ENCODE measurements at places on chromosomes 6 and 20.

DNA sequence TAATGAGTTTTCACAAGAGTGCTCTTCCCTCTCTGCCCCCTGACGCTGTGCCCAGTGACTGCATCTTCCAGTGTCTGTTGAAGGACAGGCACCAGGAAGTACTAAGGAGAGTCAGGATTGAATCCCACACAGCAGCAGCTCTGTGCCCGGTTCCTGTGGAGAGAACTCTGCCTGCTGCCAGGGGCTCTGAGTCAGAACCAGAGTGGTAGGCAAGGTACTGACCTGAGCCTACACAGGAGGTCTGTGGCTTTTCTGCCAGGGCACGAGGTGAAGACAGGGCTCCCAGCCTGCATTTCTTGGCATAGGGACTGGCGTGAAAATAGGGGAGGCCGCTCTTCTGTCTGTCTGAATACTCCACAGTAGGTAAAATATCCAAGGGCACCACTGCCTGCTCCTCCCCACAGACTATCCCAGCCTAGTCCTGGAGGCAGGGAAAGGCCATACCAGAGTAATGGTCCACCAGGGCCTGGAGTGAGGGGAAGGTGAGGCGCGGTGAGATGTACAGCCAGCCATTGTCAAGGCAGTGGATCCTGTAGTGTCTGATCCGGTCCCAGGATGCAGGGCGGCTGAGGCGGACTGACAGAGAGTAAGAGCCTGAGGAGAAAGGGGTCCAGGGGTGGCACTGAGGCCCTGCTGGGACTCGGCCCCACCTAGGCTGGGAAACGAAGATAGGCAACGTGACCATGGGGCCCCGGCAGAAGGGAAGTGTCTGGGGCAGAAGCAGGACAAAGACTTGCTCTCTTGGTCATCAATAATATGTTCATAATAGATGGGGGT, 9.4 kb downstream of the RAB5IF start:
- DNase-seq, result no peak

DNA sequence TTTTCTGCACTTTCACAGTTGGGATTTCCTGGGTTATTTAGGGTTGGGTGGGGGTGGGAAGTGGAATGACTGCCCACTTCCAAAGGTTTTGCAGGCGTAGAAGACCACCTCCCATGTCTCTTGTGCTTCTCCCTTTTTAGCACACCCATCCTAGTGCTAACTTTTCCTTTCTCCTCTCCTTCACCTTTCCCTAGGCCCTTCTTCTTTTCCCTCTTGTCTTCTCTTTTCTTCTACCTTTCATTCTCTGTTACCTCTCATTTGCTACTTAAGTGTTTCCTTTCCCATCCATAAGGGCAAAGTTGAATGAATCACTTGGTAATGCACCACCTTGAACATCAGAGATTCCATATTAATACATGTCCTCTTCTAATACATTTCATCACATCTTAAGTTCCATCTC, 105.0 kb upstream of the ZNF184 start:
- DNase-seq, result no peak

GRCh38 chr20:53221731-53222130, 249.6 kb downstream of the TSHZ2 start:
- DNase-seq, result no peak

DNA sequence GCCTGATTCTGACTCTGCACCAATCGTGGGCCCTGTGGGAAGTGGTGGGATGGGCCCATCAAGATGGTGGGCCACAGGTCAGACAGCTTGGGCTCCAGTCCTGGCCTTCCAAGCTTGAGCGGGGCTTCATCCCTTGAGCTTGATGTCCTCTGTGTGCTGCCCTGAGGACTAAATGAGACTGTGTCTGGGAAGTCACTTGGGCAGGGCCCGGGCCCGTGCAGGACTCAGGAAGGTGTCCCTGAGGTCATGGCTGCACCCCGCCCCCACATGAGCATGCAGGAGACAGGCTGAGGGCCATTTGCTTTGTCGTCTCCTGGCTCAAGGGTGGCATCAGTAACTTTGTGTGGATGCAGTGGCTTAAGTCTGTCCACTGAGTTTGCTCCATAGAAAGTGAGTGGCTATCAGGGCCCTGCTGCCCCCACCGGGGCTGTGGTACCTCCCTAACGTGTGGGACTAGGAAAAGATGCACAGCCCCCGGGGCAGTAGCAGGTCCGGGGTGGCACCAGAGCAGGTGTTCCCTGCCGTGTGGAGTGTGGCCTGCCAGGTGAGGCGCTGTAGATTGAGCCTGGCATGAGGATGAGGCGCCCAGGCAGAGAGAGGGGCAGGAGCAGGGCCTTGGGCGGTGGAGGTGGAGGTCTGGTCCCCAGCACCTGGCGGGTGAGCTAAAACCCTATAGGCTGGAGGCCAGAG, 298.6 kb downstream of the TAF4 start:
- no peak for DNase-seq

DNA sequence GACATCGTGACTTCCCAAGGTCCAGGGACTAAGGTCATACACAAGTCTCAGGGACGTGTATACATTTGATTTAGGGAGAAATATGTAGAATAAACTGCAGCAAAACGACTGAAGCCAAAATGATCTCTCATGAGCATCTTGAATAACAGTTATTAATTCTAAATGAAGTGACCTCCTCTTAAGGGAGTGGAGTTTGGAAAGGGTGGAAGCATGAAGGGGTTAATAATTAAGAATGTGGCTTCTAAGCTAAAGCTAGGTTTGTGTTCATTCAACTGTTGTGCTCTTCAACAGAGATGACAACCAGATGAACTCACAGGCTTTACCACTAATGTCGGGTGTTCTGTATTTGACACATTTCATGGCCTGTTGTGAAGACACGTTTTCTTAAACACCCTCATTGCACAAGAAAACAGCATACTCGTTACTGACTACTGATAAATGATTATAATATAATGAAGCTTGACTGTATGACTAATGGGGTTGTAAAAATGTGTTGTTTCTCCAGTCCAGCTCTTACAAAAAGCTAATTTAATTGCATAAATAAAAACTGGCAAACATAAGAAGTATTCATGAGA, 1.5 kb downstream of the PPP1R14C start:
- DNase-seq, result no peak

- no peak for DNase-seq
Measured at GRCh38 chr6:137813308-137813970, 53.6 kb upstream of the TNFAIP3 start.

DNA sequence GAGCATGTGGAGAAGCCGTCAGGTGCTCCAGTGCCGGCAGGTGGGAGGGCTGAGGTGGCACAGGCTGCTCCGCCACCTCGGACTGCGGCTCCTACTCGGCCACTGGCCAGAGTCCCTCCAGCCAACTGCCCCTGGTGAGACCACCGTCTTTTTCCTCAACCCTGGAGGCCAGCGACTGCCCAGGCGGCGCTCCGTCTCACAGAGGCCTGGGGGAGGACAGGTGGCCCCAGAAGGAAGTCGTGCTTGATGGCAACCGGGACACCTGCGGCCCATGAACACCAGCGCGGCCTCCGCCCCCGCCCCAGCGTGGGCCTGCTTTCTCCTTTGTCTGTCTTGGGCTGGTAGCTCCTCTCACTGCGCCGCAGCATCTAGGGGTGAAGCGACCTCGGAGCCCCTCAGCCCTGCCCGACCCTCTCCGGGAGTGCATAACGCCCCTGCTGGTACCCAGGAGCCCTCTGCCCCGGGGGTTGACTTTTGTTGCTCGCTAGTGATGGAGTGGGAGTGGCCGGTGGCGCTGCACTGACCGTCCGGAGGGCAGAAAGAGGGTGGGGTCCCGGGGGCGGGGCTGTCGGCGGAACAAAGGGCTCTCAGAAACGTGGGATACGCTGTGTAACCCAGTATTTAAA, 706 bp upstream of the TUBB2B start:
- DNase-seq, result no peak

DNA sequence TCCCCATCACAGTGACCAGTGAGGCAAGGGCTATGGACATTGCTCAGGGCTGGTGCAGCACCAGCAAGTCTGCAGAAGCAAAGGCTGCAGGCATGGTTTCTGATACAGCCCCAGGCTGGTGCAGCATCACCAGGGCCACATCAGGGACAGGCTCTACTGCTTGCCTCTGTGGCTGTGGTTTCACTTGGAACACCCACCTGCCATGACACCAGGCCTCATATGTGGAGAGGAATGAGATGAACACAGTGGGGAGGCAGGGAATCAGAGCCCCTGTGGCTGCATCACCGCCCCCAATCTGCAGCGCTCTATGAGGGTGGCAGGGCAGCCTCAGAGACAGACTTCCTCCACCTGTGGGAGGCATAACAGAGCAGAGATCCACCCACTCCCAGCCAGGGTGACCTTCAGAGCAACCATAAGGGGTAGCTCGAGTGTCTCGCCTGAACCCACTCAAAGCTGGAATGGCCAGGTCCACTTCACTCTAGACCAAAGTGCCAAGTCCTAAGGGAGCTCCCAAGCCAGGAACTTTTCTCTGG, 7.9 kb downstream of the RING1 start:
- no peak for DNase-seq

- no peak for DNase-seq
Measured at GRCh38 chr6:168345896-168346754, 26.5 kb upstream of the DACT2 start.

DNA sequence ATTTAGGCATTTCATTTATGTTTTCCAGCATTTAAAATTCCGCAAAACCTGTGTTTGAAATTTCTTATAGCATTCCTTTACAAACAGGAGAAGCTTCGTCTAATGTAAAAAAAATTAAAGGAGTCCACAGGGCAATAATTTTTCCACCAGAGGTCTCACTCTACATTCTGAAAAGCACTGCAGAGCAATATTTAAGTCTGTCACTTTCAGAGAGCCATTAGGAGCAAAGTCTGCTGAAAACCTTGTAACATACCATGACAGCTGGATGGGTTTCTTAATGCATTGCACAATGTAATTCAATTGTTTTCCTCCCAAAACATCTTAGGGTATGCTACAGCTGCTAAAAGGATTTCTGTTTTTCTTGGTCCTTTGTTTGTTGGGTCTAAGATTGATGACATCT, 18.0 kb downstream of the BAG2 start:
- DNase-seq, result no peak

DNA sequence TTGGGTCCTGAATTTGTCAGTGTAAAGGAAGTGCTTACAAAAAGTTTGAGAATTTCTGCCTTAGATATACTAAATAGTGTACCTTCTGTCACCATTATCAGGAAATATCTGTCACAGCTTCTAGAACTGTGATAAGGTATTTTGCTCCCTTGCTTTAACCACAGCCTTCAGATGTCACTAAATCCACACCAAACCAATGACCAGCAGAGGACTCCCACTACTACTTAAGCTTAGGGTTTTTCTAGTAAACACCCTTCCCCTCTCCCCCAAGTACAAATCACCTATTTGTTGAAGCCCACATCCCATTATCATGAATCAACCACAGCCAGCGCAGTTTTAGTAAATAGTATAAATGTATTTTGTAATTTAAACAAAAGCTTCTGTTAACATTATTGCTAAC, 8.6 kb upstream of the JPH2 start:
- DNase-seq, result no peak

- DNase-seq, result no peak
Measured at GRCh38 chr20:25178563-25179438, 16.7 kb upstream of the ENTPD6 start.

DNA sequence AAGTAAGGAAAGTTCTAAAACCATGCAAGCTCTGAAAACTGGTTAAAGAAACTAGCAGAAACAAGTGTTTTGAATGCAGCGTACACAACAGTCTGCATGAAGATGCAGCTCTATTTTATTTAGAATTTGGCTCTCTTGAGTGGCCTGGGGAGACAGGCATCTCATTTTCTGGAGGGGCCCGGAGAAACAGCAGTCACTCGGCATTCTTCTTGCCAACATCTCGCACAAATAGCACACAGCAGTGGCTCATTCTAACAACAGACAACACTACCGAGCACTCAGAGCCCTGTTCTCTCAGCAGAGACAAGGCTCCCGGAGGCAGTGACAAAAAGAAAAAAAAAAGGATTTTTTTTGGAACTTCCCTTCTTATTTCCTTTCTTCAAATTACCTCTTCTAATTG, 108.5 kb upstream of the STMND1 start:
- no peak for DNase-seq

DNA sequence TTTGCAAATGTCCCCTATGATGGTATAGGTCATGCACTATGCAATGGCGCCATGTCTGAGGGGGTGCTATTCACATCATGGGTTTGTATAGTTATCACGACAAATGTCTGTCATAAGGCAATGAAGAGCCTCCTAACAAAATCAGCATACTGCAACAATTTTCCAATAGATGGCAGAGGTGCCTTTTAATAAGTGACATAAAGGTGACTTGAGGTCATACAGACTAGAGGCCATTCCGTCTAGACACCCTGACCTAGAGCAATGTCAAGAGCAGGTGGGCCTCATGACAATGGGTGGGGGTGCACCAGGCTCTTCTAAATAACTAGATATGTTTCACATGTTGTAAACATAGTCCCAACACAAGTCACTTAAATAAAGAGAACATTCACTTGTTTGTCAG, 107.7 kb downstream of the KIF6 start:
- DNase-seq, result no peak

- no peak for DNase-seq
Measured at GRCh38 chr6:168596344-168596743, 155.4 kb downstream of the SMOC2 start.

DNA sequence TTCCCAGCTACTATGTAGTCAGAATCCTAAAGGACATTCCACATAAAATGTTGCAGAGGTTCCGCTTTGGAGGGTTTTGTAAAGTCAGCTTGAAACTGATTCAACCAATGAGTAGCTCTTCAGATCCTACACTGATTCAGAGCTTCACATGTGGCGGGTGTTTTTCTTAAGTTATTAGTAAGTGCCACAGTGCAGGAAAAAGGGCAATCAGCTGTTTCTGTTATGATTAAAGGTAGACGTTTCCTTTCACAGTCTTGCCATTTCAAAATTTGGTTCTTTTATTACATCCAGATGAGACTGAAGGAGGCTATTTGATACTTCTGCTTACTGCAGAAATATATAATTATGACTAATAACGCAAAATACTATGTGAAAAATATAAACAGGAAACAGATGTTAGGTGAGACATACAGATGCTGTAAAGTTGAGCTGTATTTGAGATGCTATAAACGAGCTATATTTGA, 443.9 kb downstream of the CDKAL1 start:
- no peak for DNase-seq

DNA sequence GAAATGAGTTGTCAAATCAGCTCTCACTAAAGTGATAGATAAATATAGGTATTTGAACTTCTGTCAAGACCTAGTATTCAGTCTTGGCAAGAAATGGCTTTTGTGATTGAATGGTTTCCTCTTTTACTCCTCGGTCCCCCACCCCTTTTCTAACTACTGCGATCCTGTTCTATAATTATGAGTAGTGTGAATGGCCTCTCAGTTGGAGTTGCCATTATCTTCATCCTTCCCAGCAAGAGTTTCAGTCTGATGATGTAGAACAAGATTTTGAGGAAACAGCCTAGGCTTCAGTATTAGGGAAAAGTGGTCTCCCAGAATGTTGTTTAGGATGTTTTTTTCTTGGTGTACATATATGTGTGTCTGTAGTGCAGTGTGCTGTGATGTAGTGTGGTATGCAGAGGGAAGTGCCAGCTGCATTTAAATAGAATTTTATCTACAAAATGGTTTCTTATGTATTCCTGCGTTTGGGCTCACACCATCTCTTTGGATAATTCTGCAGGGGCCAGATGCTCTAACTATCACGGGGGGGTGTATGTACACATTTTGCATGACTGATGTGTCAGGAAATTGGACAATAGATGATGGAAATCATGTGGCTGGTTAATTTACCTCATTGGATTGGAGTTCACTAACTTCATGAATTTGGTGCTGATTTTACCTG, 180.1 kb upstream of the MMS22L start:
- no peak for DNase-seq

GRCh38 chr20:51029963-51030920, 7.3 kb upstream of the KCNG1 start:
- no peak for DNase-seq

All from stimulated activated CD8-positive, alpha-beta memory T cell treated with anti-CD3 and anti-CD28 coated beads, Interleukin-7, amount 100 ng/mL, for 1 hour (primary cell).